ENCODE measurements at places on chromosomes 1 and 21.

- no peak for DNase-seq
These were observed 355 bp downstream of the SHISAL2A start for GRCh38 chr1:52633291-52633754.

GRCh38 chr1:21706151-21706835 is 37.1 kb upstream of the RAP1GAP start:
- DNase-seq, result peak; percentile 9

GRCh38 chr1:174724219-174724618 is 275.5 kb upstream of the CACYBP start:
- DNase-seq, result no peak

DNA sequence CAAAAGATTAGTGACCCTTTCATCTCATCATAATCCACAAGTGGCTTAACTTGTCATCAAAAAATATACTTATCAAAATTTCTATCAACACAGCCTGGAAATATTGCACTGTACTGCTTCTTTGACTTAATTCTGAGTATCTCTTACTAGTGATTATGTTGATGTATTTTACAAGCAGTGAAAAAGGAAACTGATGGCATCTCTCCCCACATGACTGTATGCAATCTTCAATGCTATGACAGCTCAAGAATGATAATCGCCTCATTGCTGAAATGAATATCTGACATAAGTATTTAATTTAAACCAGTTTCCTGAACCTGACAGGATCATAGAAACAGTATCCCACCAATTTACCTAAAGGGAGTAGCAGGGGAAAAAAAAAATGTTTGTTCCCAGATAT is 79.5 kb downstream of the DPYD start:
- DNase-seq, result no peak

DNA sequence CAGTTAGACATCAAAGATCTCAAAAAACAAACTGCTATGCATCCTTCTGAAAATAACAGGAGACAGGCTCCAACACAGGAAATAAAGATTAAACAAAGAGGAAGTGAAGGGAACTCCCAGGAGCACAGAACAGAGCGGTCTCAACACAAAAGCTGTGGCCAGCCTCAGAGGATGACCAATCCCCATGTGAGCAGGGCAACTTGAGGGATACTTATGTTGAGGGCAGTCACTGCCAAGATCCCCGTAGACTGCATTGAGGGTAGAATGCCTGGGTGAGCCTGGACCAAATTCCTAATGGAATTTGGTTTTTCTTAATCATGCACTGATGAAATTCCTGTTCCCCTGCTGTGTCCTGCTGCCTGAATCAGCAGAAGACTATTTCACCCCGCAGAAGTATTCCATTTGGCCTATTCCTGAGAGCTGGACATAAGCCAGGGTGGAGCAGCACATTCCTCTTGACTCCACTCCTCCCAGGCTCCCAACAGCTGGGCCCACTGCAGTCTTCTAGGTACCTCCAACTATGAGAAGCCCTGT is 49.0 kb downstream of the JAK1 start:
- DNase-seq, result peak; percentile 72

DNA sequence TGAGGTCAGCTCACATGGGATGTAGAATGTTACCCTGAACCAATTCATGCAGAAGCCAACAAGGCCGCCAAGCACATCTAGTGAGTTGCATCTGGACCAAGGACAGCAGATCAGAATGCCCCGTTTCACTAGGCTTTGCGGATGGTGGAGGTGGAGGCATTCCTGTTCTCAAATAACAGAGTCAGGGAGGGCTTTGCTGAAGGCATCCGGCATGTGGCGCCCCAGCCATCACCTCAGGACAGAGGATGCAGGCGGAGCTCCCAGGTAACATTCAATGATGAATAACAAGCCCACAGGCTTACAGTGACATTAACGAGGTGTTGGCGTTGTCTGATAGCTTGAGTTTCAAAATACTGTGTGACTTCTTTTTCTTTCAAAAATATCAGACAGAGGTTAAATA is 476.2 kb downstream of the CAMTA1 start:
- DNase-seq, result no peak

DNA sequence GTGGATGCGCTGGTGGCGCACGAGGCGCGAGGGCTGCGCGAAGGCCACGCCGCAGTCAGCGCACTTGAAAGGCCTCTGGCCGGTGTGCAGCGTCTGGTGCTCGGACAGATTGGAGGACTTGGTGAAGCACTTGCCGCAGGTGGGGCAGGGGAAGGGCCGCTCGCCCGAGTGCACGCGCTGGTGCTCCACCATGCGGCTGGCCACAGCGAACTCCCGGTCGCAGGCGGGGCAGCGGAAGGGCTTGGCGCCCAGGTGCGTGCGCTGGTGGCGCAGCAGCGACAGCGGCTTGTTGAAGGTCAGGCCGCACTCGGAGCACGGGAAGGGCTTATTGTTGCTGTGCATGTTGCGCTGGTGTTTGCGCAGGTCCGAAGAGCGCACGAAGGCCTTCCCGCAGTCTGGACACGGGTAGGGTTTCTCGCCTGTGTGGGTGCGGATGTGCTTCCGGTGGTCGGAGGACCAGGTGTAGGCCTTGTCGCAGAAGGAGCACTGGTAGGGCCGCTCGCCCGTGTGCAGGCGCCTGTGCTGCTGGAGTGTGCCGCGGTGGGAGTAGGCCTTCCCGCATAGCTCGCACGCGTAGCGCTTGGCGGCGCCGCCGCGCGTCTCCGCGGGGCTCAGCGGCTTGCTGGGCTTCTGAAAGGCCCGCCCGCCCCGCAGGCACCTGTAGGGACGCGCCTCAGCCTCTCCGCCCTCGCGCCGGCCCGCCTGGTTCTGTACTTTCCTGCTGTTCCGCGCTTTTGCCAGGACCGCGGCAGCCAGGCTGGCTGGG is 4.7 kb downstream of the ZNF648 start:
- no peak for DNase-seq

GRCh38 chr1:173210283-173210682 is 3.2 kb upstream of the TNFSF4 start:
- DNase-seq, result no peak

DNA sequence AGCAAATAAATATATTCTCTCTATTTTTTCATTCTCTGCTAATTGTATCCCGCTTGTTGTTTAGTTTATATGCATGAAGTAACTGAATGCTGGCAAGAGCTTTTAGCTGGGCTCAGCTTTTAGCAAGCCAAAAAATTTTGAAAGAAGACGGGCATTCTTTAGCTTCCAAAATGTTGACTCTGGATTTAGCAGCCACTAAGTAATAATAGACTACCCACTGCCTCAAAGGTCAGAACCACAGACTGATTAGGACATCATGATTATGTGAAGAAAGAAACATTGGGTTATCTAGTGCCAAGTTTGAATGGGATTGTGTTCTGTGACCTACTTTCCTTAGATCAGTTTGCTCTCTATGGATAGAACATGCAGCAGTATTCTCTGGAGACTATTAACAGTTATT is 80.3 kb upstream of the DPH5 start:
- no peak for DNase-seq

GRCh38 chr1:235147269-235147668 is 13.8 kb downstream of the RBM34 start:
- no peak for DNase-seq

DNA sequence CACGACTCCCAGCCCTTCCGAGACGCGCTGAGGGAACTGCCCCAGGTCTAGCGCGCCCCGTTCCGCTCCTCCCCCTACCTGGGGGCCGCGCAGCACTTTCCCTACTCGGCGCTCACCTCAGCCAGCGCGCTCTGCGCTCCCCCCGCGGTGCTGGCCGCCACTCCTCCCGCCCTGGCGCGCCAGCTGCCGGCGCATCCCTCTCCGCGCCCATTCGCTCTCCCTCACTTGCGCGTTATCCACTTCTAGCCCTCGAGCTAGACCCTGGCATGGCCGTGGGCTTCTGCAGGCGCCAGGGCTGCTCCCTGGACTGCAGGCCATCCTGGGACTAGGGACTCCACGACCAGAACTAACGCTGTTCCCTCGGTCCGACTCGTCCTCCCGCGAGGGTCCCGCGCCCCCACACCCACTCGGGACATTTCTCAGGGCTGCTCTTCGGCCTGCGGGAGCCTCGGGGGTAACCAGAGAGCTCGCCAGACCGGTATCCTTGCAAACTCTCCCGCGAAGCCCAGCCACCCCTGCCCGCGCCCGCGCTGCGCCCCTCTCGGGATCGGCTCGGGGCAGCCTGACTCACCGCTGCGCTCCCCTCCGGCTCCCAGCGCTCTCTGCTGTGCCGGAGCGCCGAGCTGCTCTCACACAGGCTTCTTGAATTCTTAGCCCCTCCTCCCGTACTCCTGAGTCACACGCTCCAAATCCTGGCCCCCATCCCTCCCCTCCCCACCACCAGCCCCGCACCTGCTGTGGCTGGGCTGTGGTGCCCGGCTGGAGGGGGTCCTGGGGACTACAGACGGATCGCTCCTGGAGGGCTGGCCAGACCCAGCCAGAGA is at the start of gene NGF:
Gene NGF (minus strand): TSS at position 617 of the 824 bp plus-strand sequence. CDS start 51,454 bp downstream, outside the sequence.
- DNase-seq, result peak; percentile 90

DNA sequence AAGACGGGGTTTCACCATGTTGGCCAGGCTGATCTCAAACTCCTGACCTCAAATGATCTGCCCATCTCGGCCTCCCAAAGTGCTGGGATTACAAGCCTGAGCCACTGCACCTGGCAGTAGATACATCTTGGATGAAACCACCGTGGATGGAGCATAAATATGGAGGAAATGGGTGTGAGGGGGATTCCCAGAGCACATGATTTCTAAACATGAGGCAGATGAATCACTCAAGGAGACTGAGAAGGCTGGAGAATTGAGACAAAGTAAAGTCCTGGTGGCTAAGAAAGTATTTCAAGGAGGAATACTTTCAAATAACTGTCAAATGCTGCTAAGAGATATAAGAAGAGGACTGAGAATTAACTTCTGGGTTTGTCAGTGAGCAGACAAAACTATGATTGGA is 5.4 kb upstream of the PGBD5 start:
- no peak for DNase-seq

DNA sequence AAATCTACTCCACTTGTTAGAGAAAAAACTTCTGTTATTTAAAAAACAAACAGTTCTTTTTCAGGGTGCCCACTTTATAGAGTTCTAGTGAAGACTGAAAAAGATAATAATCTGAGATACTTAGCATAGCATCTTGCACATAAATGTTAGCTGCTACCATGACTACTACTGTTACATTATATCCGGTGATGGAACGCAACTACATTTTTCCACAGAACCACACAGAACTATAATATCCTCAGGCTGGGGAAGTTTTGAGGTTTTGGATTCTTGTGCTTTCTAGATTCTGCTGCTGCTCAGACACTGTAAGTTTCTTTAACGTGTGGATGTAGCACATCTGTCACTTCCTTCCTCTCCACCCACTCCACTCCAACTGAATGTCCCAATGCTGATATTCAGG is 110.3 kb downstream of the PTPN14 start:
- DNase-seq, result no peak

GRCh38 chr21:27225940-27226339 is 259.1 kb upstream of the ADAMTS5 start:
- no peak for DNase-seq

- DNase-seq, result no peak
These were observed 176.1 kb downstream of the CLIC6 start for GRCh38 chr21:34844924-34845238.

DNA sequence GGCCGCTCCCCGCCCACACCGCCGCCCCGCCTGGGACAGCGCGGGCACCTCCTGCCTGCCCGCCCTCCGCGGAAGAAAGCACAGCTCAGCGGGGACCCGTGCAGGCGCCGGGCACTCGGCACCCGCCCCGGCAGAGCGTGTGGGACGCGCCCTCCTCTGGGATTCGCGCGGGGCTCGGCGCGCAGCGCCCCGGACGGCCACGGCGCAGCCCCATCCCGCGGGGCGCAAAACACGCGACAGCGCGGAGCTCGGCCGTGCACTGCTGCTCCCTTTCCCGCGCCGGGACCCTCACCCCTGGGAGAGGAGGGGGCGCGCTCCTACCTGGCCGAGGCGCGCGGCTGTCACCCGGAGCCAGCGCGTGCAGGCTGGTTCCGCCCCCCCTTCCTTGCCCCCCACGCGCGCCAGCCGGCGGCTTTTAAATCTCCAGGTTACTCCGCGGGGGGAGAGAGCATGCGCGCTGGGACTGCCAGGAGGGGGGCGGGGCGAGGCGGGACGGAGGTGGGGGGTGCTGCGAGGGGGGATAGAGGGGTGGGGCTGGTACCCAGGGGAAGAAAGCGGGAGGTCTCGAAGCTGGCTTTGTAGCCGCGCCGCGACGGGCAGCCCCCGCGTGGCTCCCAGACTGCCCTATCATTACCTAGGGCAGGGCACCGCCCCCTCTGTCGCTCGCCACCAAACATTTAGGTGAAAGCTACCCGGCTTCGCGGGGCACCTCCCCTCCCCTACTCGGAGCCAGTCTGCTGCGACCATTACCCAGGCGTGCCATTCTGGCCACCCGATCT is at the start of gene SLC45A3:
Gene SLC45A3 (minus strand): TSS at position 437 of the 779 bp plus-strand sequence. CDS start 15,853 bp downstream, outside the sequence.
- DNase-seq, result peak; percentile 77

DNA sequence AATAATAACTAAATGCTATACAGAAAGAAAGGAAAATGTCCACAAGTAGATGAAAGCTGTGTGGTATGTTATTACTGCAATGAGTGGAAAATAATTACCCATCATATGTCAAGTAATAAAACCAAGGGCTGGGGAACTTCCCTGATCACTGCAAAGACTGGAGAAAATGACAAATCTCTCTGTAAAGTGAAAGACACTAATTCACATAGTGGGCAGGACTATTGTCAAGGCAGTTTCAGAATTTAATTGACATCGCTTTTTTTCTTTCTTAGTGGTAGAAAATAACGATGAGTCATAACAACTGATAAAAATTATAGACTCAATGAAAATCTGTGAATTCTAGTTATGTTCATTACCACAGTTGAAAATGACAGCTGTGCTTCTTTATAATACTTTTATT is 153.7 kb upstream of the ST6GALNAC5 start:
- DNase-seq, result no peak

GRCh38 chr1:157580179-157580827 is 17.6 kb downstream of the FCRL4 start:
- peak; percentile 12 for DNase-seq

GRCh38 chr1:56435434-56436262 is 143.7 kb downstream of the PLPP3 start:
- DNase-seq, result no peak

DNA sequence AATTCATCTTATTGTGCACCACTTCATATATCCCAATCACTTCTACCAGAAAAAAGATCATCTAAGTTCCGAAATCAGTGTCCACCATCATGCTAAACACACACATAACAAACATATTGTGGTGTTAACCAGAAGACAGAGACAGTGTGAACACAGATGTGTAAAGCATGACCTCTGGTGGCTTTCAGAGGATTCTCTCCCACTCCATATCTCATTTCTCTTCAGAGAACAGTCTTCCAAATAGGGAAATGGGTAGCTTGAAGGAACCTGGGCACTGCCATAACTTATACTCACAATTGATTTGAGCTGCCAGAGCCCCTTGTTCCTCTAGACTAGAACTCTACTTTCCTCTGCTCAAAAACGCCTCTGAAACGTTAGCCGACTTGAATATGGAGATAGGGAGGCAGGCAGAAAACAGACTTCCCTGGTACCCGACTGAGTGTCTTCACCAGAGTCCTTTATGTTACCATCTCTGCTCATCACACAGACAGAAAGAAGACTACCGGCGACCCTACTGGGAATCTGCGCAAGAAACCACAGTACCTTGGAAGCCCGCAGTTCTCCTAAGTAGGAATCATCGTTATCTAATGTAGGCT is 1.8 kb upstream of the ELAPOR1 start:
- DNase-seq, result no peak

Data from hepatic stellate cell (primary cell).